ENCODE measurements at places on chromosomes 13 and 19. TPM values are rescaled to one million over a fixed set of nuclear protein-coding genes. Genes with fewer than 3 reads are reported as not detected.

Gene CEACAM21
- total RNA-seq = 0.50 TPM

Gene IFI30
- total RNA-seq = 33.8 TPM

Gene OR7D2
- total RNA-seq = not detected

Gene RFPL4A
- not detected for total RNA-seq

Gene PPAN
- 40.0 TPM for total RNA-seq

Gene ZNF723
- not detected for total RNA-seq

Gene SBK3
- not detected for total RNA-seq

Gene PCDH20
- 16.9 TPM for total RNA-seq

All from dorsolateral prefrontal cortex (tissue), 122 donors.